ENCODE measurements at places on chromosomes 2 and 18.

- no peak for DNase-seq
Observed at GRCh38 chr2:138518860-138519259, 17.3 kb downstream of the SPOPL start.

DNA sequence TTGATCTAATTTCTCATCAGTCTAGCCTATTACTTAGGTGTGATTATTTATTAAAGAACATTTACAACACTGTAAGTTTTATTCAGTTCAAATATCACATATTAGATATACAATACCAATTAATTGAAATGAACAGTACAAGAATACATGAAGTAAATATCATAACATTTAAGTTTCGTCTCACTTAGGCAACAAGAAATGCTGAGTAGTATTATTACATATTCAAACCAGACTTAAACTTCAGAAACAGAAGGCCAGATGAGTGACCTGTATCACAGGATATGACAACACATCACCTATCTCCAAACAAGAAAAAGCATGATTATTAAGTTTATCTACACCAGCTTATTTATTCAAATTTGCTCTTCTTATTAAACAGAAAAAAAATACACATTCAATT lies 48.9 kb downstream of the LONRF2 start:
- no peak for DNase-seq

DNA sequence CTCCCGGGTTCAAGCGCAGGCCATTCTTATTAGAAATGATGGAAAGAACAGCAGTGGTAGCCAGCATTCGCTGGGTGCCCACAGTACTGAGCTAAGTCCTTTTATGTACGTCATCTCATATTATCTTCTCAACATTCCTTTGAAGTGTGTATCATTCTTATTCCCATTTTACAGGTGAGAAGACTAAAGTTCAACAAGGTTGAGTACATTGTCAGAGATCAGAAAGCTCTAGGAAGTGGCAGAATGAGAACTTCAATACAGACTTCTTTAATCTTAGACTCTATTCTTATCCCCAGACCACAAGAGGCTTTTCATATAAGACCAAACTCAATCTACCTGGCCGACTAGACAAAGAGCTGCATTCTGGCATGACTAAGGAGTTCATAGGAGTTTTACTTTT lies 86.7 kb downstream of the NPAS2 start:
- no peak for DNase-seq

DNA sequence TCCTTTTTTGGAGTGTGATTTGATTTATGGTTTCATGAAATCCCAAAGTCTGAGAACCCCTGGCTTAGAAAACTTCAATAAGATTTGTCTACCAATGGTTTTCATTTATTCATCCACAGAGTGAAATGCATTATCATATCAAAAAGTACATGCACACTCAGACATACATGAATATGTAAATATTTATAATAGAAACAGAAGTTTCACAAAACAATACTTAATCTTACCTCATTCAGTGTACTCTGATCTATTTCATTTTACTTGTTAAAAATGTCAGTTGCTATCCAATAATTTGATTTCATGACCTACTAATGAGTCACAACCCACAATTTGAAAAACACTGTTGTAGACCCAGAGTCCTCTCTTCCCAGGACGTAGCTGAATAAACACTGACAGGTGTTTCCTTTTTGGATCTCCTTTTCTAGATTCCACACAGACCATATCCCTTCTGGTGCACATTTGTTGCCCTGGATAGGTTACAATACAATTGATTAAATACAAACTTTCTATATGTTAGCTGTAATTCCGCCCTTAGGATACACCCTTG lies 10.4 kb upstream of the CAVIN2 start:
- DNase-seq = no peak

DNA sequence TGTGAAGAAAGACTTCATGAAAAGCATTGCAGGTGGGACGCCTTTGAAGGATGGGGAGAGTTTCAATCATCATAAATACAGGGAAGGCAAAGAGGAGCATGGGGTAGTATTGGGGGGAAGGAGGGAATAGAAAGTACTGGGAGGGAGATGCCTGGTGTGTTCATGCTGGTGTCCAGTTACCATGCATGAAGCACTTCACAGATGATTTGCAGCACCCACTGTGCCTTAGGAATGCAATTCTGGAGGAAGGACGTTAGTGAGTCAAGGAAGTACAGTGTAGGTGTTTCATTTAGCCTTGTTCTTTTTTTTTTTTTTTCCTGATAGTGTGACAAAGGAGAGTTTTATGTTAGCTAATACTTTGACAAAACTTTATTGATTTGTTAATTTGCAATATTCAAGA lies 36.8 kb downstream of the ADAM23 start:
- DNase-seq = no peak

- DNase-seq = no peak
Observed at GRCh38 chr2:45930396-45930792, 278.9 kb downstream of the PRKCE start.
